ENCODE measurements at places on chromosomes 1 and 21.
A peak's percentile ranks its signal among the peaks of the same experiment; 100 is the strongest.

- no peak for DNase-seq
Measured at GRCh38 chr1:174274452-174274851, 115.1 kb downstream of the RABGAP1L start.

GRCh38 chr1:239218301-239218700 is 168.1 kb upstream of the CHRM3 start:
- no peak for DNase-seq

- DNase-seq: no peak
Measured at GRCh38 chr1:219670426-219671149, 57.7 kb upstream of the ZC3H11B start.

GRCh38 chr1:202237052-202237451 is 43.5 kb downstream of the LGR6 start:
- DNase-seq: peak; percentile 81

DNA sequence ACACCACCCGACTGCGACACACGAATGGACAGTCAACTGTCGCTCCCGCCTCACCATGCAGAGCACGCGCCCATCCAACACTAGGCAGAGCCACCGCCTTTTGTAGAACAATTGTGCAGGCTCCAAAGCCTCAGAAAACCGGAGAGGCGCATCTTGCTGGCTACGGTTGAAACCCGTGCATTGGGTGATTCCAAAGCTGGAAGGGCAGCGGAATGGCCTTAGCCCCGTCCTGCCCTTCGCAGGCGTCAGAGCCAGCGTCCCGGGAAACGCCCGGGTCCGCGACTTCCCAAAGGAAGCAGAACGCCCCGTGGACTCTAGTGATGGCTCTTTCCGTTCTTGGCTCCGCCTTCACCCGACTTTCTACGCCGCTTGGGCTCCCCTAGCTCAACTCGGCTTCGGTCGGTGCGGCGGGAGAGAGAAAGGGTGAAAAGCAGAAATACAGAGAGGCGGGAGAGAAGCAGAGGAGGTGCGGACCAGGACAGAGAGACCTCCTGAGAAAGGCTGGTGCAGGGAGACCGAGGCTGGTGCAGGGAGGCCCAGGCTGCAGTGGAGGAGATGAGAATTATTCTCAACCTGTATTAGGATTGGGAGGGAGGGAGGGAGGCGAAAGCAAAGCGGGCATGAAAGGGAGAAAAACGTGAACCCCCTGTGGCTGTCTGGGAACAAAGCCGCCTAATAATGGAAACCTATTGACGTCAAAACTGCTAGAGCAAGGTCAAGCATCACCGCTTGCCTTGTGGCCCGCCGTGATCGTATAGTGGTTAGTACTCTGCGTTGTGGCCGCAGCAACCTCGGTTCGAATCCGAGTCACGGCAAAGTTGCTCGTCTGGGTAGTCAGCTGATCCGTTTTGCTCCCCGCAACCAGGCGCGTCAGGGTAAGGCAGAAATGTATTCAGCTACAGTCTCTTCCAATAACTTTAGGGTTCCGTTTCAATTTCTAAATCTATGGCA is 99.5 kb downstream of the PRKAB2 start:
- no peak for DNase-seq

DNA sequence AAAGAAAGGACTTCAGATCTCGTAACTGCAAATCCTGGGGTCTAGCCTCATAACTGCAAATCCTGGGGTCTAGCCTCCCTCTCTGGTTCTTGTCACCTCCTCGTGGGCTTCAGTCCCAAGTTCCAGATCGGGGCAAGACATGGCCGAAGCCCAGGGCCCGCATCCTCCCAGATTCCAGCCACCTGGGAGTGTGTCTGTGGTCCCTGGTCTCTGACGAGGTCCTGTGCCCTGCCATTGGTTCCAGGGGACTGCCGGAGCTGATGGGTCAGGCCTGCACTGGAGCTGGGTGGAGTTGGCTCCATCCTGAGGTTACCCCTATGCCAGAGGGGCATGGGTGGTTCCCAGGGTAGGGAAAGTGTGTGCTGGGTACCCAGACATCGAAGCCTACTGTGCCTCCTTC is 17.7 kb upstream of the C1orf174 start:
- no peak for DNase-seq

- no peak for DNase-seq
Measured at GRCh38 chr1:106921186-106921585, 135.3 kb upstream of the PRMT6 start.

DNA sequence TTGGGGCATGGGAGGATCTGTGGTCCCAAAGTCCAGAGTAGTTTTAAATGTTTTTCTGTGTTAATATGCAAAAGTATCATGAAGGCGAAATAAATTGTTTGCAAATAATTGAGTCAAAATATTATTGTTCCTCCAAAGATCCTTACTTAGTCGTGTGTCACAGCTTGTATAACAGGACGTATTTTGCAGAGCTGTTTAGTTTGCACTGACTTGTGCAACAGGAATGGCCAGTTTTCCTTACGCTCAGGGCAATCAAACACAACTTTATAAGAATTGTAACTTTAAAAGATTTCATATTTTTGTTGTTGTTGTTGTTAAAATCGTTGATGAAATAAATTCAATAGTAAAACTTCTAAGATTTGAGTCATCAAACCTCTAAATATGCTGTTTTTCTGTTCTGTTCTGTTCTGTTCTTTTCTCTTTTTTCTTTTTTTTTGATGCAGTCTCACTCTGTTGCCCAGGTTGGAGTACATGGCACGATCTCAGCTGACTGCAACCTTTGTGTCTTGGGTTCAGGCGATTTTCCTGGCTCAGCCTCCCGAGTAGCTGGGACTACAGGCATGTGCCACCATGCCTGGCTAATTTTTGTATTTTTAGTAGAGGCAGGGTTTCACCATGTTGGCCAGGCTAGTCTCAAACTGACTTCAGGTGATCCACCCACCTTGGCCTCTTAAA is 60.6 kb downstream of the UCK2 start:
- DNase-seq: no peak

- DNase-seq: no peak
Measured at GRCh38 chr1:24890887-24891286, 39.2 kb downstream of the RUNX3 start.

DNA sequence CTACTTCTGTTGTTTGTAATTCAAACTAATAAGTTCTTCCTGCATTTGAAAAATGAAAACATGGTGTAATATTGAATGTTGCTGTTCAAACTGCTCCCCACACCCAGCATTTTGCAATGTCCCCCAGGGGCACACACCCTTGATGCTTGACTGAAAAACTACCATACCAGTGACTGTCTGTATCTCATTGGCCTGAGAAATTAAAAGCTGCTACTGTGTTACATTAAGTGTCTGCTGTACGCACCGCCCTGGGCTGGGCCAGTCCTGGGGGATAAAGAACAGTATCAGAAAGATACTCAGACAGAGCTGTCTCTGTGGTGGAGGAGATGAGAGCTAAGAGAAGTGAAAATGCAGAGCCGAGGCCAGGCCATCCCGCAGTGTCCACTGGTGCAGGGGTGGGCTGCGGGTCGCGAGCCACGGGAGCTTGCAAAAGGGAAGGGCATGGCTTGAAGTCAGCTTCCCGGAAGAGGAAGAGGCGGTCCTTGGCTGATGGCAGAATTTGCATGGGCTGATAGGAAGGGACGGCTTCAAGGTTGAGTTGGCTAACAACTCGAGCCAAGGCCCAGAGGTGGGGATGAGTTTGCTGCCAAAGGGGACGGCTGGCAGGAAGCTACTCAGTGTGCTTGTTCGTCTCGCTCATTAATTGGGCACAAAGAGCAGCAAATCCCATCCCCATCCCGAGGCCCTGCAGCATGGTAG is 329.8 kb upstream of the VAMP3 start:
- DNase-seq: no peak

DNA sequence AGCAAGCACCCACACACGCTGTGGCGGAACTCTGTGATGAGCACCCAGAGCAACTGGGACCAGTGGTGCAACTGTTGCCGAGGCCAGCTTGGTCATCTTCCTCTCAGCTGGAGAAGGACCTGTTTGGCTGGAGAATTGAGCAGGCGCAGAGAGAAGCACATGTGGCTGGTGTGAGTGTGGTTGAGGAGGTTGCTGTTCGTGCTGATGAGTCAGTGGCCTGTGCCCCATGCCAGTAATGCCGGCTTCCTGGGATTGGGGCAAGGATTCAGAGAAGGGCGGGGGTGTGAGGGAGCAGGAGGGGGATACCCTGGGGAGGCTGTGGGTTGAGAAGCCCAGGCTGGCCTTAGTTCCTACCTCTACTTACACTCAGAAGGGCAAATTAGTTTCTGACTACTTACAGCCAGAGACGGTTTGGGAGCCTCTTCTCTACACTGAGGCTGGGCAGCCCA is 57.5 kb upstream of the EPS8L3 start:
- peak; percentile 39 for DNase-seq

GRCh38 chr1:236041631-236042618 is 23.0 kb downstream of the NID1 start:
- no peak for DNase-seq

DNA sequence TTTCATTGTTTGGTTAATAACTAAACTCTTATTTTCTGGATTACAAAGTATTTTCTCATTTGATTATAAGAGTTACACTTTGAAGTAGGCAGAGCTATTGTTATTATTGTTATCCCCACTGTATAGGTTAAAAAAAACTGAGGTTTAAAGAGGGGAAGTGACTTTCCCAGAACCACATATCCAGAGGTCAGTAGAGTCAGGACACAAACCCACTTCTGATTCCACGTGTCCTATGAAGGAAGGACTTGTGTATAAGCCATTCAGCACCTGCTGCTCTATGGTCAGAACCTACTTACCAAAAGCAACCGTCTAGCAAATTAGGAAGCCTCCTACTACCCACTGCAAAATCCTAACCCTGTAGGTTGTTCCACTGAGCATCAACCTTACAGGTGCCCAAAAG is 291.3 kb downstream of the TM2D1 start:
- no peak for DNase-seq

DNA sequence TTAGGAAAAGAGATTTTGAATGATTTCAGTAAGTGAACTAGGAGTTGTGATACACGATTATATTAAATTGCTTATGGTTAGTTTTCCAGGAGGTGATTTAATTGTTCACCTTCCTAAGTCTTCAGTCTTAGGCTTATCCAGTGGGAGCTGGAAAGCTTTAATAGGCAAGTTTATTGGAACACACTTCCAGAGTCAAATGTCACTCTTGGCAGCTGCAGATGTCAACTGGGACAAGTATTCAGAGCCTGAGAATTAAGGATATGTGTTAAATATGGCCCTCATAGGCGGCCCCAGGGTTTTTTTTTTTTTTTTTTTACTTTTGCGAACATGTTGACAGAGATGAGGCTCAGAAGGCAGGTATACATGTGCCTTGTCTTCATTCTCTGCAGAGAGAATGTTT is 29.2 kb downstream of the UCK2 start:
- no peak for DNase-seq
